Thoracic aorta (tissue), 2 donors: ENCODE measurements at places on chromosomes 7 and 10. TPM values are rescaled to one million over a fixed set of nuclear protein-coding genes. Genes with fewer than 3 reads are reported as not detected.

- no peak for DNase-seq
Observed at GRCh38 chr10:86706401-86706841, 38.1 kb downstream of the LDB3 start.

DNA sequence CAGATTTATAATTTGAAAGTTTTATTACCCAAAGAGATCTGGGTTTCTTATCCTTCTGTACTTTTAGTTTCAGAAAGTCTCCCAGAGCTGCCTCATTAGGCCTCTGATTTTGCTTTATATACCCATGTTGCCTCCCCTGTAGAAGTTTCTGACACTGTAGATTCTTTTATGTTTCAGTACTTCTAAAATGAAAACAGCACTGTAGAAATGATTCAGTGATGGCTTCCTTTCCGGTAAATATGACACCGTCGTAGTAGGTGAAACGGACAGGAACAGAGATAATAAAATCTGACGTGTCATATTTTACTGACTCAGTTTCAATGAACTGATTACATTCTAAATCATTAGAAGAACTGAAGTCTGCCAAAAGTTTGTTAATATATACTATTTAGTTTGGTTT, 272.7 kb downstream of the TWIST1 start:
- DNase-seq, result no peak

Gene PAPOLB
- total RNA-seq, result 1.1 TPM

DNA sequence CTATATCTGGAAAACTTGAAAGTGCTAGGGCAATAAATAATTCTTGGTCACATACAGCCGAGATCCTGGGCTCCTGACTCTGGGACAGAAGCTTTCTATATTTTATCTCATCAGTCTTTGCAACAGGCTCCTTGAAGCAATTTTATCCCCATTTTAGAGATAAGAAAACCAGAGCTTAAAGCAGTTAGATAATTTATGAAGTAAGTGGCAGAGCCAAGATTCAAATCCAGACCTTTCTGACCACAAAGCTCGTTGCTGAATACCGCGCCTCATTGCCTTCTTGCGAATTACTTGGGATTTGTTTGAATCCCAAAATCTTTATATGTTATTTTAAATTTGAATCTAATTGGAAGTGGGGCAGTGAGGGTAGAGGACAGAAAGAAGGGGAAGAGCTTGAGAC, 106.0 kb downstream of the TCF7L2 start:
- no peak for DNase-seq

GRCh38 chr7:140594131-140594691, 46.4 kb downstream of the DENND2A start:
- DNase-seq, result no peak

- no peak for DNase-seq
Observed at GRCh38 chr10:33749790-33750189, 415.3 kb upstream of the NRP1 start.

DNA sequence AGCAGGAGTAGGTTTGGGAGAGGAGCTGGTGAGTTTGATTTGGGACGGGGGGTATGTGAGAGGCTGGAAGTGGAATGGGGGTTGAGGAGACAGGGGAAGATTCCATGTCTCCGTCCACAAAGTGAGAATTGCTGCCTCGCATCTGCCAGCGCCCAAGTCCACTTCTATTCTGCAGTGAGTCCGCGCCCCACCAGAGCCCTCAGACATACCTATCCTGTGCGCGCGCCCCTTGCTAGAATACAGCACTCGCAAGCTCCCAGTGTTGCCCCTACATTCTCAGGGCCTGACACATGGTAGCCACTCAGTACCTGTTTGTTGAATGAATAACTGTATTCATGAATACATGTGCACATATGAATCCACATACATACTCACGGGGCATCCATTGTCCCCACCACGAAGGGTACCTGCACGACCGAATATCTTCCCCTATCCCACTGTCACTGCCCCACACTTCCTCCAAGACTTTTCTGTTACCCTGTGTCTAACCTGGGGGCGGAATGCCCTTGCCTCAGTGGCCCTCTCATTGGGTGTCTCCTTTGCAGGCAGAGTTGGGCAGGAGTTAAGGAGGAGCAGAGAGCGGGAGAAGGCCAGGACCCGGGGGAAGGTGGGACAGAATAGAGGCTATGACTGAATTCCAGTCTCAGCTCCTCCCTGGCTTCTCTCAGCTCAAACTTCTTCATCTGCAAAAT, 19.9 kb downstream of the POLL start:
- DNase-seq, result no peak

GRCh38 chr10:58464956-58465355, 47.7 kb upstream of the BICC1 start:
- DNase-seq, result no peak

Gene OR9A2
- total RNA-seq, result not detected

Gene JCAD
- 46.3 TPM for total RNA-seq

Gene RBM33
- total RNA-seq, result 64.6 TPM

Gene FXYD4
- not detected for total RNA-seq

Gene IFIT2
- total RNA-seq, result 5.9 TPM

DNA sequence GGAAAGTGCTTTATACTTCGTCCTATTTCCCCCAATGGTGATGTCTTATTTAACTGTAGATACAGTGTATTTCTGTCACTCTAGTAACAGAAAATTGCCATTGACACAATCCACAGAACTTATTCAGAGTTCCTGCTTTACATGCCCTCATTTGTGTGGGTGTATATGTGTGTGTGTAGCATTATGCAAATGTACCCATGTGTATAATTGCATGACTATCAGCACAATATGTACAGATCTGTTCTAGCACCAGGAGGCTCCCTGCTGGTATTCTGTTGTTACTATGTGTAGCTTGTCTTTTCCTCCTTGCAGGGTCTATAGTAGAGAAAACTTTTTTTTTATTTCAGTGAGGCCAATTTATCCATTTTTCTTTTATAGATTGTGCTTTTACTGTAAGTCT, 16.5 kb downstream of the CYP3A43 start:
- no peak for DNase-seq

Gene MSS51
- total RNA-seq, result 2.6 TPM

DNA sequence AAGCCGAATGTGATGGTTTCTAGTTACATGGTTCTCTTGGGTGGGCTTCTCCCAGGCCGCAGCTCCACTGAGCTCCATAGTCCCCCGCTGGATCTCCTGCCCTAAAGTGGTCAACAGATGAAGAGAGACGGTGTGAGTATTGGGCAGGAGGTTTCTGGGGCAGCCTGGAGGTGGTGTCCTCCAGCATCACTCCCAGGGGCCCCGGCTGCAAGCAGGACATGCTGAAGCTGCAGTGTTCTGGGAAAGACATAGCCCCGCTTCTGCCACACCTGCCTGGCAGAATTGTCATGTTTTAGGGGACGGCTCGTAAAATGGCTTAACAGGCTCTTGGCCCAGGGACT, 40.4 kb downstream of the CALML3 start:
- no peak for DNase-seq

GRCh38 chr7:158445421-158446175, 142.0 kb downstream of the PTPRN2 start:
- DNase-seq, result no peak

Gene LFNG
- total RNA-seq, result 8.0 TPM

Gene GNGT1
- not detected for total RNA-seq

GRCh38 chr10:101219946-101220451, 9.3 kb downstream of the LBX1 start:
- no peak for DNase-seq

Gene NEBL
- total RNA-seq, result 4.7 TPM

GRCh38 chr10:19705250-19705649, 111.0 kb upstream of the PLXDC2 start:
- no peak for DNase-seq

DNA sequence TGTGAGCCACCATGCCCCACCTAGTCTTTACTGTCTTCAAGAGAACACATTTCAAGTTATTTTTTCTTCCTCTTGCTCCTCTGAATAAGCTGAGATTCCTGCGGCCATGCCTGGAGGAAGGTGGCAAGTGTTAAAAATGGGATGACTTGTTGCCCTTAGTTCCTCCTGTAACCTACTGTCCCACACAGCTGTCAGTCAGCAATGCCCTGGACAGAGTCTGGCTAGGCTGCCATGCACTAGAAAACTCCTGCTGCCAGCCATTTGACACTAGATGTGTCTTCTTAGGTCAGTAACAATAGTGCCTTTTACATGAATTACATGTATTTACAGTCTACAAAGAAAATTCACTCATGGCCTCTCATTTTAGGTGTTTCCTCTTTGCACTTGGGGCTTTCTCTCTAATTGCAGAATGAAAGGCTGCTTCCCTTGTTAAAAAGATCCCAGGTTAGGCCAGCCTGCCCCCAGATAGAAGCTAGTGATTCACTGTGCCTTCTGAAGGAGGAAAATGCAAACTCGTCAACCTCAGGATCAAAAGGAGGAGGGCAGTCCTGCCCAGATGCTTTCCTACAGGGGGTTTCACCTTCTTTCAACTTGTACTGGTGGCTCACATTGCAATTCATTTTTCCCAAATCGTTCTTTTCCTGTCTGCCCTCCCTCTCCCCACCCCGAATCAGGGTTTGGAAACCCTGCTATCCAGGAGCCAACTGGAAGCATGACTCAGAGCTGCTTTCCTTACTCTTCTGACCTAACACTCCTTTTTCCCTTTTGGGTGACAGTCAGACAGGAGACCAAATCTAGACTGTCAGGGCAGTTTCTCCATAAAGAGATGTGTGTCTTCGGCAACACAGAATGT, 136.6 kb downstream of the SPAG6 start:
- no peak for DNase-seq

DNA sequence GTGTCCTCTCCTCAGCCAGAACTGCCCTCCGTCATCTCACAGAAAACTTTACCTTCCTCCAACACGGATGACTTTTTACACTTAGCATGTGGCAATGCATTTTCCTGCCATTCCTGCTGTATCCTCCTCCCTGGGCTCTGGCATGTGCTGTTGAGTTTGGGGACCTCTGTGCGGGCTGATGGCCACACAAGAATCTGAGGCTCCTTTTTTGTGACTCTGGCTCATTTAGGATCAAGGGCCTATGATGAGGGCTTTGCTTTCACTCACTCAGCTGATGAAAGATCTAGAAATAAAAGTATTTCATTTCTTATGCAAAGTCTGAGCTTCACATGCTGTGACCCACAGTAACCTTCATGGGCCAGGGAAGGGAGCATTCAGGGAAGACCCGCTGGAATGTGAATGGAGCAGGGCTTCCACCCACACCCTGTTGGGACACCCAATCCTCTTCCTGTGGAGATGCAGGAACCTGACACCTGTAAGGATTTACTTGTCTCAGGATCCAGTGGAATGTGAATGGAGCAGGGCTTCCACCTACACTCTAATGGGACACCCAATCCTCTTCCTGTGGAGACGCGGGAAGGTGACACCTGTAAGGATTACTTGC, 500.3 kb upstream of the MKI67 start:
- no peak for DNase-seq

Gene BICC1
- 20.4 TPM for total RNA-seq

GRCh38 chr7:121890833-121891232, 17.9 kb downstream of the PTPRZ1 start:
- DNase-seq, result no peak

DNA sequence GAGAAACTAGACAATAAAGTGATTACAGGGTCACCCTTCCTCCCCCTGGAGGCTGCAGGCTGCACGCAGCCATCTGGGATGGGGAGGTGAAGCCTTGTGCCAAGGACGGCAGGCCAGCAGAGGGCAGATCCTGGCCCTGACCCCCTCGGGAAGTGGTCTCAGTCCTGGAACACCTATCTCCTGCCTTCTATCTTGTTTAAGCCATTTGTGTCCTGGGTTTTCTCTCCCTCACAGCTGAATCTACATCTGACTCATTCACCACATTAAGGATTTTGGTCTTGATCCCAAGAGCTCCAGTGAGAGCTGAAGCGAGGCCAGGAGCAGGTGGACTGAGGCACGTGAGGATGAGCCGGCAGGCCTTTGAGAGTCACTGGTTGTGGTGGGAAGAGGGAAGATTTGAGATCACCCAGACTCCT, 16.4 kb upstream of the PARP12 start:
- DNase-seq, result no peak

DNA sequence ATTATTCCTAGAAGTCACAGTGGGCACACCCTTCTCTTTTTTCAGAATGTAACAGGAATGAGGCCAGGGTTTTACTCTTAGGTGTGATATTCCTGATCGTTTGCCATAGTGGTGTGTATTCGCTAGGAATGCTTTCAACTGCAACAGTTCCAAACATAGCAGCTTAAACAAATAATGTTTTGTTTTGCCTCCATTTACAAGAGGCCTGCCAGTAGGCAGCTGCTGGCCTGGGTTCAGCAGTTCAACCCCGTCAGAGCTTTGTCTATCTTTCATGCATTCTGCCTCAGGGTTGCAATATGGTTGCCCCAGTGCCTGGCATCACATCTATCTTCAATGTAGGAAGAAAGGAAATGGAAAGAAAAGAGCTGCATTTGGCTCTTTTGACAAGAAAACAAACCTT, 21.7 kb upstream of the RET start:
- no peak for DNase-seq

GRCh38 chr10:32347363-32348022, 535 bp upstream of the EPC1 start:
- DNase-seq, result no peak

DNA sequence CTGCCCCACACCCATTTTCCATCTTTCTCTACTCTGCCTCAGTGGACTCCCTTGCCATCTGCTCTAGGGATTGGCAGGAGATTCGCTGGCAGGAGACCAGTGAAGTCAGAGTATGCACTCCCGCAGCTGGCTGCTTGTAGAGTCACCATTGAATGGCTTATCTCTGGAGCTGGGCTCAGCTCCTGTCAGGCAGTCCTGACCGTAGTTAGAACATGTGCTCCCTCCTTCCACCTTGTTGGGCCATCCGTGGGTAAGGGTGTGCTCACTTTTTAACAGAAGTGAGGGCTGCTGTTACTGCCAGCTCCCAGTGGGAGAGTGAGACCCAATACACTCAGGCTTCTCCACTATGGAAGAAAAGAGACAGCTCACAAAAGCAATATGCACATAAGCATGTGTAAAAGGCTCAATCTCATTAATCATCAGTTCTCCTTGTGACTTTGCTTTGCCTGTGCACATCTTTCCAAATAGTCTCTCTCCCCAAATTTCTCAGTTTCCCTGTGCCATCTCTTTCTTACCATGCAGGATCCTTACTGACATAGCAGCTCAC, 773.3 kb downstream of the GRID1 start:
- no peak for DNase-seq

GRCh38 chr10:113705344-113705652, 25.6 kb downstream of the CASP7 start:
- no peak for DNase-seq

DNA sequence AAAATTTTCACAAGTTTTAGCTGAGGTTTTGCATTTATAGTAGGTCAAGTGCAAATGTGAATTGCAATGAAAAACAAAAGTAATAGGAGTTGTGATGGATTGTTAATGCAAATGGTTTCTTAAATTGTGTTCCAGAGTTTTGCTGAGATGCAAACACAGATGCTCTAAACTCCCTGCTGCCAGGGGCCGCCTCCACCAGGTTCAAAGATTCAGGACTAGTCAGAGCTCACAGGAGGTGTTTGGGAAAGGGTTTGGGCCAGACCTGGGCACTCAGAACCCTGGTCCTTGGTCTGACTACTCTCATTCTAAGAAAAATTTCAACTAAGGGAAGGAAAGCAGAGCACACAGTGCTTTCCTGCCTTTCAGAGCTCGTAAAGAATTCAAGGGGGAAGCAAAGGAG, 193.1 kb downstream of the CCSER2 start:
- no peak for DNase-seq

DNA sequence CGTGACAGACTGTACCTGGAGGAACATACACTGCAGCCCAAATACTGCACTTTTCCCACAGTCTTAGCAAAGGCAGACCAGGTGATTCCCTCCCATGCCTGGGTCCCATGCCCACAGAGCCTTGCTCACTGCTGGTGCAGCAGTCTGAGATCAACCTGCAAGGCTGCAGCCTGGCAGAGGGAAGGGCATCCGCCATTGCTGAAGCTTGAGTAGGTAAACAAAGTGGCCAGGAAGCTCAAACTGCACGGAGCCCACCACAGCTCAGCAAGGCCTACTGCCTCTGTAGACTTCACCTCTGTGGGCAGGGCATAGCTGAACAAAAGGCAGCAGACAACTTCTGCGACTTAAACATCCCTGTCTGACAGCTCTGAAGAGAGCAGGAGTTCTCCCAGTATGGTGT, 597.8 kb upstream of the MBL2 start:
- no peak for DNase-seq
